ENCODE measurements at places on chromosomes 3 and 15.

GRCh38 chr3:101791778-101792177 is 12.8 kb downstream of the NXPE3 start:
- DNase-seq, result no peak

GRCh38 chr3:196323691-196324090 is 5.7 kb upstream of the DYNLT2B start:
- DNase-seq, result no peak

DNA sequence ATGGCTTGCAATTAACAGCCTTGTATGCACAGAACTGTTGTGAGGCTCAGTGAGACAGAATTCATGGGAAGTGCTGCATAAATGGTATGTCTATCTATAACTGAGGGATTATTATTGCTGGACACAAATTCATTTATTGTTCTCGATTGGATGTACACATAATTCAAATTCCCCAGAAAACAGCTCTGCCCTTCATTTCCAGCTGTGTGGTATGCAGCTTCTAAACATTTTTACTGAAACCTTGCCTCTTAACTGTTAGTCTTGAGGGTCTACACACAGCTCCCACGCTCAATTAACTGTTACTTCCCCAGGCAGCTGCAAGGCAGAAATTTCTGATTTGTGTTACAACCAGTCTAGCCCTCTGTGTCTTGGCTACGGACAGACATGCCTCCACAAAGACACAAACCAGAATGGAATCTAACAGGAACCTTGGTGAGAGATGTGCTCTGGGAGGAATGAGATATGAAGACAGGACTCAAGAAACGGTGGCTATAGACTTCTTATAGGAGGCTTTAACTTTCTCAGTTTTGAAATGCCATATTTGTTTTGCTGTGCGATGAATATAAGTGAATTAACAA is 139.7 kb upstream of the TBL1XR1 start:
- no peak for DNase-seq

DNA sequence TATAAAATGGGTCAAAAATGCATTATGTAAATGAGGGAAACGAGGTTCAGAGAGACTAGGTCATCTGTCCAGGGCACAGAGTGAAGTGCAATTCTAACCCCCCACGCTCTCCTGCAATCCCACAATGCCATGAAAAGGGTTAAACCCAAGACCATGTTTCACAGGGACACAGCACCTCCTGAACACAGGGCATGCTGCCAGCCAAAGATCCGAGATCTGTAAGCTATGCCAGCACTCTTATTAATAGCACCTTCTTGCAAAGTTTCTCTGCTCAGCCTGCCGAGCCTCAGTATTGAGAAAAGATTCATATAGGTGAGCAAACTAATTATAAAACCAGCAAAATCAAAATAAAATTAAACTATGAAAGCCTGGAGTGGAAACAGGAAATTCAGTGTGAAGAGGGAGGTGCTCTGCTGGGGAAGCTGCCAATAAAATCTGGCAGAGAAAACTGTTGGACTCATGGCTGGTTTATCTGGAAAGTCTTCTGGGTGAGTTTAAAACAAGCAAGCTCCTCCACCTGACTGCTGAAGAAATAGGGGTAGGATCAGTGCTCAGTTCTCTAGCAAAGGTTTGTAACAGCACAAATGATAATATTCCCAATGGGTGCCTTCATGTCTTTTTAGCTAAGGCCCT is 50.3 kb downstream of the LRIG1 start:
- DNase-seq, result no peak

- DNase-seq, result peak; percentile 32
Measured at GRCh38 chr3:141412087-141412935, 44.0 kb downstream of the ZBTB38 start.

- DNase-seq, result no peak
Measured at GRCh38 chr15:92028389-92028724, 174.8 kb downstream of the SLCO3A1 start.

- DNase-seq, result no peak
Measured at GRCh38 chr15:67834581-67835296, 5.1 kb downstream of the RNU6-1 start.

DNA sequence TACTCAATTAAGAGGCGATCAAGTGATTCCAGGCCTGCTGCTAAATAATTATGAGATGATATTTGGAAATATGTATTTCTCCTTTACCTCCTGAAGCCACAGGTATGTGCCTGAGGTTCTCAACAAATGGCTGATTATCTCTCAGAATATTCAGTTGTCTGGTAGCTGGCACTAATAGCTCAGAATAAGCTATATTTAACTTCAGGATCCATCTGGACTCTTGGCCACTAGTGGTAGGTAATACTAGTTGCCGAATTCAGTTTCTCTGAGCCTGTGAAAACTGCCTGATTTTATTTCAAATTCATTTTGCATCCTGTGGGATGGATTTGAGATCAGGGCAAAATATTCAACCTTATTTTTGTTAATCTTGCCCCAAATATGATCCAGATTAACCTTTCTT is 499.0 kb downstream of the DIPK2A start:
- no peak for DNase-seq

DNA sequence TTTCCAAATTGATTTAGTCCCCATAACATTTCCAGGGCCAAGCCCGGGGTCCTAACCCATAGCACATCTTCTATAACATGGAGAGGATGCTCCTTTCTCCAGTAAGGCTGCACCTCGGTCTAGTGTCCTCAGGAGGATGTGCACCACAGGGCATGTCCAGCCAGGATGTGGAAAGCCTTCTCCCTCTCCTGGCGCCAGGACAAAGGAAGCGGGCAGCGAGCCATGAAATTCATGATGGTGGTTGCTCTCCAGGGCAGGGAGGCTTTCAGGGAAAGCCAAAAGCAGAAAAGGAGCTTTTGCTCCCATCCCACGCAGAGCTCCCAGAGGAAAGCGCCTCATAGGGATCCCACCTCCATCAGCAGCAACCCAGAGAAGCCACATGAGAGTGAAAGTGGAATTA is 220.0 kb downstream of the ADAMTSL3 start:
- DNase-seq, result no peak

DNA sequence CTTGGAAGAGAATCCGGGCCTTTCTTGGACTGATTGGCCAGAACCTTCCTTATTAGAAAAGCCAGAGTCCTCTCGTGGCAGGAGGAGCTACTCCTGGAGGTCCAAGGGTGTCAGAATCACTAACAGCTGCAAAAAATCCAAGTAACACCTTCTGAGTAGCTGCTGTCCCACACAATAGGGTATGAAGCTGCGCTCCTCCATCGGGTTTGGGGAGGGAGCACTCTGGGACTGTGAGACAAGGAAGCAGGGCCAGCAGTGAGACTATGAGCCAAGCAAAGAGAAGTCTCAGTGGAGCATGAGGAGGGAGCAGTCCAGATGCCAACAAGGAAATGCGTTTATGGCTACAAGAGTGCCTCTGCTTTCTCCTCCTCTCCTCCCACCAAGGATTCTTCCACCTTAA is 21.7 kb downstream of the SEMA3G start:
- no peak for DNase-seq

DNA sequence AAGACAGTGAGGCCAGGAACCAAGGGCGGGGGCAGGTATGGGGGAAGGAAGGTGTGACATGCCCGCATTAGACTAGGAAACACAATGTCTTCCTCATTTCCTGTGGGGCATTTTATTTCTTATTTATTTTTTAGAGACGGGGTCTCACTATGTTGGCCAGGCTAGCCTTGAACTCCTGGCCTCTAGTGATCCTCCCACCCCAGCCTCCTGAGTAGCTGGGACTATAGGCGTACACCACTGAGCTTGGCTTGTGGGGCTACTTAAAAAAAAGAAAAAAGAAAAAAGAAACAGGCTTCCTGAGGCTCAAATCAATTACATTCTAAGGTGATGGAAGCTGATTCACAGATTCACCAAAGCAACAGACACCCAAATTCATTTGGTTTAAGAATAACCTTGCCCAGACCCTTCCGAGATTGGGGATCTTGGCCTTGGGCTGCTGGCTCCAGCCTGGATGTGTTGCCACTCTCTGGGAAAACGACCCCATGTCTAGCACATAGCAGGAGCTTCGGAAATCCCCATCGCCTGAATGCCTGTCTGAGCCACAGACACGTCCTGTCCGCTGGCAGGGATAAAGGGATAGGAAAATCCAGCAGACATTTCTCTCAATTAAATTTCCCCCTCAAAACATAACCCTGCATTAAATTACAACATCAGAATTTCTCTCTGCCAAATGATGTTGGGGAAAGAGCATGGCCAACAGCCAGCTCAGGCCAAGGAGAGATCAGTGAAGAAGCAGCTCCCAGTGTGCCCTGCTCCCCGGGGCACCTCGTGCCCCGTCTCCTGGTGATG is 13.0 kb downstream of the CPN2 start:
- no peak for DNase-seq

DNA sequence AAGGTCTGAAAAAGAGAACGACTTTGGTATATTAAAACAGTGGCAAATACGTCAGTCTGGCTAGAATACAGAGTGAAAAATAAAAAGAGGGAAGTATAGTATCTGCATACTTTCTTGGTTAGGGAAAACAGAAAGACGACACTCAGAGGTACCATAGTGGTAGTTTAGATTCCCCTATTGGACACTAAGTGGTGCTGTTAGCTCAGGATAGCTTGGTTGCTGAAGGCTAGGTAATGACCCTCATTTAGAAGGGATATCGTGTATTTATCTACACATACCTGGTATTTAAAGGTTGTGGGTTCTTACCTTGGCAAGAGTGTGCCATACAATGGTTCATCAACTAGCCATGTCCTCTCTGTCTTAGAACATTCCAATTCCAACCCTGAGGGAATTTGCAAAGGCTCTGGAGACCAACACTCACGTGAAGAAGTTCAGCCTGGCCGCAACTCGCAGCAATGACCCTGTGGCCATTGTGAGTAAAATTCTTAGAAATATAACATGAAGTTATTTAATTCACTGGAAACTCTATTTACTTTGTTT is 31.0 kb downstream of the TMOD2 start:
- DNase-seq, result no peak

GRCh38 chr3:52216585-52217408 is 8.6 kb downstream of the TLR9 start:
- peak; percentile 64 for DNase-seq

DNA sequence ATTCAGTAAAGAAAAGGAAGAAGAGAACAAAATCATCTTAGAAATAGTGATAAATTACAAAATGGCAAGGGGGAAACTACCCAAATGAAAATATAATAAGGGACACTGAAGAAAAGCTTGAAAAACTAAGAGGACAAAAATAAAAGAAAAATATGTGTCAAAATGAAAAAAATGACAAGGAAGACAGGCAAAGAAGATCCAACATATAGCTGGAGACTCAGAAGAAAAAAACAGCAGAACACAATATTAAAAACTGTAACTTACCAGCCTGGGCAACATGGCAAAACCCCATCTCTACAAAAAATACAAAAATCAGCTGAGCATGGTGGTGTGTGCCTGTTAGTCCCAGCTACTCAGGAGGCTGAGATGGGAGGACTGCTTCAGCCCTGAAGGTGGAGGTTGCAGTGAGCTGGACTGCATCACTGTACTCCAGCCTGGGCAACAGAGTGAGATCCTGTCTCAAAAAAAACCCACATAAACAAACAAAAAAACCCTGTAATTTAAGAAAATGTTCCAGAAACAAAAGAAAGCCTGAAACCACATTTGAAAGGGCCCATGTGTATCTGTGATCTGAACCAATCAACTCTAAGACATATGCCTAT is 93.2 kb downstream of the ANO10 start:
- no peak for DNase-seq

DNA sequence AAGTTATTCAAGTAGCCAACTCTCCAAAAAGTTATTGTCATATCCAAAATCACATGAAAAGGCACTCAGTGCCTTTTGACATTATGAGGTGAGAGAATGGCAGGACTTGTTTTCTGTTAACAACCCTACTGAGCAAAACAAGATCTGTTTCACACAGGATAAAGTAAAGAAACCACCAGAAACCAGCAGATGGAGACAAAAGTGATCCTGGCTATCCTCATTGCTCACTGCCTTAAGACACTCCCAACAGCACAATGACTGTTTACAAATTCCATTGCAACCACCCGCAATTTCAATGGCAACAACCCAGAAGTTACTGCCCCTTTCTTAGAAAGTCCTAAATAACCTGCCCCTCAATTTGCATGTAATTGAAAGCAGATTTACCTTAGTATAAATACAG is 352.6 kb upstream of the NDN start:
- no peak for DNase-seq

- no peak for DNase-seq
Measured at GRCh38 chr3:29514170-29514569, 233.3 kb downstream of the RBMS3 start.

- no peak for DNase-seq
Measured at GRCh38 chr15:49035825-49036224, 10.4 kb downstream of the SECISBP2L start.

- no peak for DNase-seq
Measured at GRCh38 chr3:107877936-107878335, 212.9 kb downstream of the CD47 start.

DNA sequence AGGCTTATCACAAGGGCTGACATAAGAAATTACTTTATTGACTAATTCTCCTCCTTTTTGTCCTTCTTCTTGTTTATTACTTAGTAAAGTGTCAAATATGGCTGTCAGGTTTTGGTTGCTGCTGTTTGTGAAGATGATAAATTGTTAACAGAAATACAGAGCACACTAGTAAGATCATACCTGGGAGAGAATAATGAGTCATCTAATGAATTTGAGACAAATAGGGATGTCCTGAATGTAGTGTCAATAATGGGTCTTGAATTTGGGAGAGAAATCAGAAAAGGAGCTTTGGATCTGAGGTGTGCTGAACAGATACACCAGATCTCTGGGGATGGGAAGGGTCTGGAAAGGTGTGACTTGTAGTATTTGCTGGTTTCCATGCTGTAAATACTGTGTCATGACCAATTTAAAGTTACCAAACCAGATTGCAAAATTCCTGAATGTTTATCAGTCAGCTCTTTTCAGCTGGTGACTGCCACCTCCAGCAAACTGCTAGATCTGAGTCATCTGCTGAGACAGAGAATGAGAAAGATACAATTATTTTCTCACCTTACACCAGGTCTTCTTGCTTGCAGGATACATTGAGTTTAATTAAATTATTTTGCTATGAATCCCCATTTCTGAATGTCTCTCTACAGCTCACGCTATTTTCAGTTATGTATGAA is 76.7 kb upstream of the SATB1 start:
- DNase-seq, result no peak

- no peak for DNase-seq
Measured at GRCh38 chr3:114877378-114878113, 269.5 kb downstream of the ZBTB20 start.

GRCh38 chr3:62876064-62876463 is 848 bp upstream of the CADPS start:
- DNase-seq, result no peak

DNA sequence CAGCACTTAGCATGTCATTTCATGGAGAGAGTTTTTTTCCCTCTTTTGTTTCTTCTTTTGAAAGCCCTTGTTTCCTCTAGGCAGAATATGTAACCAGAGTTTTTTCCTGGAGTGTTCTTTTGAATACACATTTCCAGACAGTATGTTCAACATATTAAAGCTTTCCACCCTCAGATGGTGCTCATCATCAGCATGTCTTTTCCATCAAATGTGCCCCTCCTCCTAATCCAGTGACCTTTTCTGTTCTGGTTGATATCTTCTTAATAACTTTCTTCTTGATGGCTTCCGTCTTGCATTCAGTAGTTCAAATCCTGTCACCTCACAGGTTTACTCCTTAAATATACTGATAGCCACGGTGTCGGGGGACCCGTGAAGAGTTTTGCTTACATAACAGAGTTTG is 78.6 kb downstream of the FNDC3B start:
- DNase-seq, result no peak
